ENCODE measurements at places on chromosomes 11 and 22. TPM values are rescaled to one million over a fixed set of nuclear protein-coding genes. Genes with fewer than 3 reads are reported as not detected.

TTC36 gene
- 0.45 TPM for total RNA-seq

SLC5A1 gene
- total RNA-seq, result not detected

GAB4 gene
- under 0.01 TPM for total RNA-seq

FAM180B gene
- 0.09 TPM for total RNA-seq

OR8D1 gene
- not detected for total RNA-seq

SLC22A8 gene
- not detected for total RNA-seq

PLAAT3 gene
- 22.5 TPM for total RNA-seq

ST3GAL4 gene
- 19.1 TPM for total RNA-seq

All from endothelial cell of coronary artery (primary cell).